ENCODE measurements at places on chromosomes 13 and 19.

GRCh38 chr19:33868788-33869412 lies 72.2 kb downstream of the KCTD15 start:
- no peak for DNase-seq

DNA sequence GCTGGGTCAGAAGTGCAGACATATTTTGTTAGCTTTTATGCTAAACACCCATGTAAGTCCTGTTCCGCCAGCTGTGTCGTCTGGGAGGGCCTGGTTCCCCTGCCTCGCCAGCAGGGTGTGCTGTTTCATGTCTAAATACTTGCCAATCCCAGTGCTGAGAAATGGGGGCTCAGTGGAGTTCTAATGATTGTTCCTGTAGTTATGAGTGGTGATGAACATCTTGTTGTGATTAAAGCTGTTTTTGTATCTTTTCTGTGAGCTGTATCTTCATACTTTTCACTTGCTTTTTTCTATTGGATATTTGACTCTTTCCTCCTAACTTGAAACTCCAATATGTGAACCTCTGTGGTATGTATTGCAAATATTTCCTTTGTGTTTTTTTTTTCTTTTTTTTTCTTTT lies 32.7 kb downstream of the KDM4B start:
- peak; percentile 61 for DNase-seq

GRCh38 chr19:33412601-33413425 lies 39.3 kb downstream of the CEBPG start:
- no peak for DNase-seq

- DNase-seq, result no peak
Observed at GRCh38 chr19:47075179-47075810, 26.9 kb upstream of the TMEM160 start.

GRCh38 chr13:55190996-55191395 lies 1949.7 kb upstream of the PRR20A start:
- DNase-seq, result no peak

DNA sequence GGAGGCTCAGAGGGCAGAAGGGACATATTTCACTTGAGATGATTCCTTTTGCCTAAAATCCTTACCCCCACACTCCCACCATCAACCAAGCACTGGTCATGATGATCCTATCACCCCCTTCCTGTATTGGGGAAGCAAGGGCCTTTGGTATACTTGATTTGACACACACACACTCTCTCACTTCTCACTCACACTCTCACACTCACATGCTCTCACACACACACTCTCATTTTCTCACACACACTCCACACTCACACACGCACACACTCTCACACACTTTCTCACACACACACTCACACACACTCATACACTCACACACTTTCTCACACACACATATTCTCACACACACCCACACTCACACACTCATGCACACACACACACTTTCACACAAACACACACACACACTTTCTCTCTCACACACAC lies 8.6 kb downstream of the RGCC start:
- DNase-seq, result no peak

DNA sequence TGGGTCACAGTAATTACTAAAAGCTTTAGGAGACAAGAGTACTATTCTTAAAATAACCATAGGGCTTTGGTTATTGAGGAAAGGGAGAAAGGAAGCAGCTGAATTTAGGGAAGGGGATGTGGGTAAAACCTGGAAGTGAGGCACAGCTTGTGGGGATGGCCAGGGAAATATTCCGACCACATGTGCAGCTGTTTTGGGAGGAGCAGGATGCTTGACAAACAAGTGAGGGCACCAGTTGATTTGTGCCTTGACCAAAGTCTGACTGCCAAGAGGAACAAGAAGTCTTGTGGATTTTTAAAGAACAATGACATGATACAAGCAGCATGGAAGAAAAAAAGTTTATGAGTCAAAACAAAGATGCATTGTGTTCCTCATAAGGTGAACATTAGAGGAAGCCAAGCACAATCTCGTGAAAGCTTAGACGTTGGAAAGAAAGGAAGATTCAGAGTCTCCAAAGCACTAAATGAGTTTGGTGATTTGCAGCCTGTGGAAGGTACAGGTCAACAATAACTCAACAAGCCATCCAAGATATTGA lies 108.5 kb upstream of the GPC6 start:
- no peak for DNase-seq

- DNase-seq, result no peak
Observed at GRCh38 chr13:62598708-62599107, 1183.1 kb upstream of the PCDH20 start.

GRCh38 chr13:28429685-28430290 lies 65.1 kb downstream of the FLT1 start:
- no peak for DNase-seq

- no peak for DNase-seq
Observed at GRCh38 chr13:68176475-68176874, 946.3 kb upstream of the PCDH9 start.

GRCh38 chr13:36190771-36191170 lies 23.6 kb downstream of the SOHLH2 start:
- DNase-seq, result no peak

DNA sequence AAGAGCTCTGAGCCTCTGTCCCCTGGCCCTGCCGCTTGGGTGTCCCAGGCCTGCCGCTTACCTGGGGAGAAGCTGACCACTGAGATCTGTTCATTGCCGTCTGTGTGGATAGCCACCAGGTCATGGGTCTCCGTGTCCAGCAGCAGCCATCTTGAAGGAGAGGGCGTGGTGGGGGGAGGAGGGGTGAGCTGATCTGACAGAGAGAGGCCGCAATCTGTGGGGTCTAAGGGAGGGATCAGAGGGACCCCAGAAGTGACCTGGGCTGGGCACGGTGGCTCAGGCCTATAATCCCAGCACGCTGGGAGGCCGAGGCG lies 14.6 kb upstream of the GPR4 start:
- DNase-seq, result no peak

- no peak for DNase-seq
Observed at GRCh38 chr13:96999091-96999490, 4.8 kb upstream of the OXGR1 start.

GRCh38 chr13:57946361-57946760 lies 314.8 kb downstream of the PCDH17 start:
- DNase-seq, result no peak

DNA sequence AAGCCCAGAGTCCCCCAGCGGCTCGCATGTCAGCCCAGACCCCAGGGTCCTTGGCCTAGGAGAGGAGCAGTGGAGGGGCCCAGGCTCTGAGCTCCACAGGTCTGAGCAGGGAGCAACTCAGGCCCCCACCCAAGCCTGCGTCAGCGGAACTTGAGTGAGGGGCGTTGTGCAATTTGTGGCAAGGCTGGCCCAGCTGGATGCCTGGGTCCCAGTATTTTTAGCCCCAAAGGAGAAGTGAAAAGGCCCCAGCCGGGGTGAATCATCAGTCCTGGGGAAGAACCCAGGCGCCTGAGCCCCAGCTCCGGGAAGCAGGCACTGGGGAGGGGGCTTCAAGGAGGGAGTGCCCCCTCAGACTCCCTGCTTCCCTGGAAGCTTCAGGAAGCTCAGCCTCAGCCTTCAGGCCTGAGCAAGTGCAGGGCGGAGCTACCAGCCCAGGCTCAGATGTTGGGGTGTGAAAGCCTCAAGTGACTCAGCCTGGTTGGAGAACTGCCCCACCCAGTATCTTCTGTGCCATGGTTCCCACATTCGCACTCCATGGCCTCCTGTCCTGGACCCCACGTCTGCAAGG lies 7.2 kb downstream of the MED29 start:
- no peak for DNase-seq

DNA sequence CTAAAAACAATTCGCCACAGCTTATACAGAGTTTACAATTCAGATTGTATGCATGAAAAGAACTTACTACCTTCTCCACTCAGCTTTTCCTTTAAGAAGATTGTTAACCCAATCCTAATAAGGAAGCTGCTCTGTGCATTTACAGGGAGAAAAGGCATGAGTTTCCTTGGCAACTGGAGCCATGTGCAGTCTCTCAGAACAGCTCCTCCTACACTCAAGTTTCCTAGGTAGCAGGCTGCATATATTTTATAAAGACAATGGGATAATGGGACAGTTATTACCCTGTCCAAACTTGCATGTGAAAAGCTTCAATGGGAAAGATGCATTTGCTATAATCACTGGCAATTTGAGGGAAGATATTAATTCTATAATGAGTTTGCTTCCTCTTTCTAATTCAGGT lies 125.5 kb upstream of the TRPC4 start:
- no peak for DNase-seq

- DNase-seq, result no peak
Observed at GRCh38 chr19:17685451-17686022, 2.6 kb downstream of the UNC13A start.

GRCh38 chr19:42292042-42292960 lies 9.6 kb upstream of the PRR19 start:
- DNase-seq, result no peak

DNA sequence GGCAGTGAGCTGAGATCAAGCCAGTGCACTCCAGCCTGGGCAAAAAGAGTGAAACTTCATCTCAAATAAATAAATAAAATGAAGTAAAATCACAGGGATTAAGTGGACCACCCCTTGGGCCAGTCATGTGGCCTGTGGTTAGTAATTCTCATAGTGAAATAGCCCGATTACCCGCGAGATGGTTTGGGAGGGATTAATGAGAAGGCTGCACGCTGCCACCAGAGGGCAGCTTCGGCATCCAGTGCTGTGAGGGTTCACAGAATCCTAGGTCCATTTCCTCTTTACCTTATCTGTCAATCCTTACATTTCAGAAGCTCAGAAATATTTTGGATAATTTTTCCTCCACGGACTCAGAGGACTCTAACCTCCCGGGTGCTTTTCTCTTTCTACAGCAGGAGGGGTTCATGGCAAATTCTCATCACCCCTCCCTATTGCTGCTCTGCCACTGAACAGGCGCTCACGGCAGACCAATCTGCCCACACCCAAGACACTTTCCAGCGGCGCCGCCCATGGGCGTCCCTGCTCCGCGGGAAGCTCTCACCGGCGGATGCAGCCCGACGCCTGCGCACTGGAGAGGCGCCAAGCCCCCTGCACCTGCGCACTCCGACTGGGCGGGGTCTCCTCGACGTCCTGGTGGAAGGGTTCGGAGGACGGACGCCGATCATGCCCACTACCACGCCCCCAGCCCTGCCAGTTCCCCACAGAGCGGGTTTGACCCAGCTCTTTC lies 11.0 kb downstream of the ZNF835 start:
- DNase-seq, result no peak

DNA sequence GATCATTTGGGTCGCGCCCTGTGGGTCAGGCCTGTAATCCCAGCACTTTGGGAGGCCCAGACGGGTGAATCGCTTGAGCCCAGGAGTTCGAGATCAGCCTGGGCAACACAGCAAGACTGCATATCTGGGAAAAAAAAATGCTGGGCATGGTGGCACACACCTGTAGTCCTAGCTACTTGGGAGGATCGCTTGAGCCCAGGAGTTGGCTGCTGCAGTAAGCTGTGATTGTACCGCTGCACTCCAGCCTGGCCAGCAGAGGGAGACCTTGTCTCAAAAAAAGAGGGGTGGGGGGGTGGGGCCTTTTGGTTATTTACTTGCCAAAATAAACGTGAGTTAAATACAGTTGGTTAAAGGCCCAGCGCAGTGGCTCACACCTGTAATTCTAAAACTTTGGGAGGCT lies 9.8 kb upstream of the ZNF544 start:
- DNase-seq, result no peak

DNA sequence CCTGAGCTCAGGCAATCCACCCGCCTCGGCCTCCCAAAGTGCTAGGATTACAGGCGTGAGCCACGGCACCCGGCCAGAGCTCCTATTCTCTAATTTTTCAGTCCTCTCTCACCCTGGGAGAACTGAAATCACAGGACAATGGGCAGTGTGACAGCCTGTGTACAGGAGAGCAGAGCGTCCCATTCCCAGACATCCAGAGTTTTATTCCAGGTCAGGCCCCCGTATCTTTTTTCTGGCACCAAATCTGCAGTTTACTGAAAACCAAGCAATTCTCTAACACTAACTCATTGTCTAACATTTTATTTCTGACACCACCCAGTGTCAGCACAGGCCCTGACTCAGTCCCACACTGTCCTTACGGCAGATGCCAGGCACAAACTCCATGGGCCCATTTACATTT lies 6.7 kb downstream of the ZNF708 start:
- DNase-seq, result no peak
